Activated effector memory CD4-positive, alpha-beta T cell treated with Interleukin-2 at 50 U/mL for 16 hours (primary cell): ENCODE measurements at places on chromosomes 4 and X.

GRCh38 chr4:124854968-124855367 lies 142.4 kb upstream of the ANKRD50 start:
- DNase-seq: no peak

- DNase-seq: no peak
Measured at GRCh38 chrX:48924270-48924669, 5.4 kb upstream of the PIM2 start.

DNA sequence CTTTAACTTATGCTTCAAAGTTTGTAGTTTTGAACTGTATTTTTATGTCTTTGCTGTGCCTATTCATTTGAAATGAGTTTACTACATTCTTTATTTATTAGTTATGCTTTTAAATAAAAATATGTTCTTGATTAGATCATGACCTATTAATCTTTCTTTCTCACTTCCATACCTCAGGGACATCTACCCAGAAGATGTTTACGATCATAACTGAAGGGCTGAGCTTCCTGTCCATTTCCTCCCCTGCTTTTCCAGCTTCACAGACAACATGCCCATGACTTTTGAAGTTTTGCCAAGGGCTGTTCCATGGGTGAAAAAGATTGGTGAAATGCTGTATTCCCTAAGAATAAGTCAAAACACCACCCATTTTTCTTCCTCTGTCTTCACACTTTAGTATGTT lies 99.7 kb upstream of the DDIT4L start:
- no peak for DNase-seq

DNA sequence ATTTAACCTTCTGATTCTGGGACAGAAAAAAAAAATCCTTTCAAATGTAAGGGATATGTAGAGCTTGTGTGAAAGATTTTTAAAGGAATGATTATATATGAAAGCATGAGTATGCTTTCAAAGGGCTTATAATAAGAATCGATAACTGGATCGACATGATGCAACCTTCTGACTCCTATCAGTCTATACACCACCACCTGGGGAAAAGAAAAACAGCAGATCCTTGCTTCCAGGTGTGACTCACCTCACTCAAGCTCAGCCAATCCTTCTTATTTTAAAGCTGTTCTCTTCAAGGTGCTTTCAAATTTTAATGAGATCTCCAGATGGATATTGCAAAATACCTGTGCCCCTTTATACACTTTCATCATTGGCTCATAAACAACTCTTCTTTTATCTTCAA lies 102.1 kb upstream of the EDNRA start:
- DNase-seq: no peak

- no peak for DNase-seq
Measured at GRCh38 chrX:25427873-25428555, 412.2 kb upstream of the ARX start.

DNA sequence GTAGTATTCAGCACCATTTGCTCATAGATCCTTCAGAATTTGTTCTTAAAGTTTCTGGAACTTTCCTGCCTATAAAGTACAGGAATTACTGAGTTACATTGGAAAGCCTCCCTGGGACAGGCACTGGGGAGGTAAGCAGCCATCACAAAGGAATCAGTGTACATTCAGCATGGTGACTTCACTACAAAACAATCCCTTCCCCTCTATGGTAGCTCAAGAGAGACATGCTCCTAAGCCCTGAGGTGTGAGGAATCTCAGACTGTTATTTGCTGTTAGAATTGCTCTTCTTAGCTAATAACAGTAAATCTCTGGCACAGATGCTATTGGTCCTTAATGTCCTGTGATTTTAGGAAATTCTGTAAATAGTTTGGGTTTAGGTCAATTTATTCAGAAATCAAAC lies 1898.0 kb upstream of the PCDH7 start:
- no peak for DNase-seq

DNA sequence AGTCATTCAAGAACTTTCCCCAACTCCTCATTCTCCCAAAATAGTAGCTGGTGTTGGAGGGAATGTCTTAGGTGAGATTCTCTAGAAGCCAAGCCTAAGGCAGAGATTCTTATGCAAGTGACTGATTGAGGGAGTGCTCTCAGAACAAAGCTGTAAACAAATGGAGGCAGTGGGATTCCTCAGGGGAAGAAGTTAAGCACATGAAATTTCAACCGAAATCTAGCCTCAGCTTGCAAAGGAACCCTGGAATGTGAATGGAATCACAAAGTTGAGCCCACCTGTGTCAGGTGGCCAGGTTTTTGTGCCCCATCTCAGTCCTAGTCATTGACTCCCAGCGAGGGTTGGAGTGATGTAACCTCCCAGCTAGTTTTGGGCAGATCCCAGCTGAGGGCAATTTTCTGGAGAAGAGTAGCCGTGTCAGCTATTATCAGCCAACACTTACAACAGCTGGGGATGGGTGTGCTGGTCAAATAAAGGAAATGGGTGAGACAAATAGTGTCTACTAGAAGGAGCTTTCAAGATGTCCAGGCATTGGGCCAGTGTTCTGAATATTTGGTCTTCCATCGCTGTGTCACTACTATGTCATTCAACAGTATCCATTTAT lies 29.7 kb upstream of the FGF2 start:
- no peak for DNase-seq

DNA sequence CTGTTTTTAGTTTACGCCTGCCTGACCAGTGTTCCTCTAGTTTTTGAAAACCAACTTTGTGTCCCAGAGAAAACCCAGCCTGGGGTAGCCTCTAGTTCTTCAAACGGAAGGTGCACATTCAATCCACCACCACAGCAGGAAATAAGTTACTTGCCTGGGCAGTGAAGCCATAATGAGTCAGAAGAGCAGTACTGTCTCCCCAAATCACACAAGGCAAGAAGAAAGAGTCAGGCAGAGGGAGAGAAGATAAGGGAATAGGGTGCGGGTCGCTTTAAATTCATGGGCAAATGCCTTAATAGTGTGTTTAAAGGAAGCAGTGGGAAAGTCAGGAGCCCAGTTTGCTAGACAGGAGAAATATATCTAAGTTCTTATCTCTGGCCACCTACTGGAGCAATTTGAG lies 333.8 kb upstream of the GRIA3 start:
- no peak for DNase-seq

GRCh38 chrX:67503453-67503852 lies 40.4 kb upstream of the AR start:
- DNase-seq: no peak

- no peak for DNase-seq
Measured at GRCh38 chr4:15162046-15162445, 159.8 kb downstream of the CPEB2 start.

- DNase-seq: no peak
Measured at GRCh38 chr4:147916351-147916750, 184.5 kb downstream of the ARHGAP10 start.

- DNase-seq: no peak
Measured at GRCh38 chr4:108830509-108831244, 67.8 kb upstream of the ETNPPL start.

- DNase-seq: no peak
Measured at GRCh38 chr4:36709991-36710390, 428.6 kb downstream of the DTHD1 start.

- no peak for DNase-seq
Measured at GRCh38 chr4:6657242-6658208, 17.0 kb downstream of the MRFAP1 start.

DNA sequence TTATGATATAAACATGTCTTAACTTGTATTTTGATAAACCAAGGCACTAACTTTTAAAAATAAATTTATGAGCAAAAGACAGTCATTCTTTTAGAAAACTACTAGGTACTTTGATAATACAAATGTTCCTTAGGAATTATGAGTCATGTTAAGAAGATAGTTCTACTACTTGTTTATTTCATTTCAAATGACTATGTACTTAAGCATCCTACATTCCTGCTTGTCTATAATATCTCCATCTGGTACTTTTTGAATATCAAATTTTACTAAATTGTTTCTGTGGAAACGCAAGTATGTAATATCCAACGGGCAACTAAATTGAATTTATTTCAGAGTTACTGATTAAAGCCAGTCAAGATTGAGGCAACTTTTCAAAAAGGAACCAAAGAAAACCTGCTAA lies 61.8 kb downstream of the CAMK2D start:
- no peak for DNase-seq

DNA sequence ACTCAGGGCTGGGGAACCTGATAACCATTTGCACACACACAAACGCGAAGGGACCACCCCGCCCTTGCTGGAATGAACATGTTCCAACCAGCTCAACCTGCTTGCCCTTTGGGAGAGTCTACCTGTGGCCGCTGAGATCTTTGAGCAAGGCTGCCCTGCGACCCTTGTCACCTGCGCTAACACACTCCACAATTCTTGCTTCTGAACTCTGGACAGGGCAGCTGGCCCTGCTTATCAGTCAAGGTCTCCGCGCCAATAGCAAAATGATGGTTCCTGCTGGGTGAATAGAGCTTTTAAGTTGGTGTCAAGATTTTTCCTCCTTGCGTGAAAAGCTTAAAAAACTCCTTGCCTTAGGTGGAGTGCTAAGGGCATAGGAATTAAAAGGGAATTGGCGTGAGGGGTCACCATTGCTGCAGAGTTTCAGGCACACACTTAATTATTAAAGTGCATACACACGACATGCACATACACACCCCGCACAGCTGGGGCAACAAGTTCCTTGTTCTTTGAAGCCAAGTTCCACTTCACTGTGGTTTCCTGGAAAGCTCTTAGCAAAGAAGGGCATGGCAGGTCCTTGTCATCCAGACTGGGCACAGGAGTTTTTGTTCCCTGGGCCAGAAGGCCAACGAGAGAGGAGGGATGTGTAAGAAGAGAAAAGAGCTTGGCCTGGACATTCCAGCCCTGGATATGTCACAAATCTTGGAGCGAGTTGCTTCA lies 207.7 kb downstream of the STIM2 start:
- no peak for DNase-seq

GRCh38 chrX:38214044-38214443 lies 6.6 kb downstream of the SRPX start:
- no peak for DNase-seq

DNA sequence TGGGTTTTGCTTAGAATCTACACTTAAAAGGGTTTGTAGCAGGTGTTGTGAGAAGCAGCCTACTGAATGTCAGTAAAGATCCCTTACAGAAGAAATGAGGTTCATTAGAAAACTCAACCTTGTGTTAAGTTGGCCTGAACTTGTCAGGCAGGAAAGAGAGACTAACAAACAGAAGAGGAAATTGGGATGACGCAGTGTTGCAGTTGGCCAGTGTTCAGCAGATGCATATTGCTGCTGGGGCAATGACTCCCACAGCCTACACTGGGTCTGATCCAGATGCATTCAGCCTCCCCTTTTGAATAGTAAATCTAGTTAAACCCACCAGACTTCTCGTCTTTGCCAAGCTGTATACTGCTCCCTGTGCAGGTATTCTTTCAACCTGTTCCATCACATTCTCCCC lies 409.4 kb downstream of the UBE2NL start:
- no peak for DNase-seq

DNA sequence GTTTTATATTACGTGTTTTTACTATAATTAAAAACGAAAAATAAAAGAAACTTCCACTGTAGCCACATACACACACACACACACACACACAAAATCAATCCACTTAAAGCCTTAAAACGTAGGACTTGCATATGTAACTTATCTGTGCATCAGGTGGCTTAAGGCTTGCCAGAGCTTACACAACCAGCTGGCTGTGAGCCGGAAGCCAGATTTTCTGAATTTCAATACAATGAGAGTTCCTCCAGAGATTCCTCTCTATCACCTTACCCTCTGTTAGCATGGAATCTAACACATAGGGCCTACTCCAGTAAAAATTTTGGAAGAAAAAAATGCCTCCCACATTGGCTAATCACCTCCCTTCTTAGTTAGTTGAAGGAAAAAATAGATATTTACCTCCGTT lies 27.9 kb upstream of the SLITRK4 start:
- DNase-seq: no peak

GRCh38 chr4:16067515-16067914 lies 16.3 kb downstream of the PROM1 start:
- DNase-seq: no peak

GRCh38 chrX:108468486-108468885 lies 28.8 kb downstream of the COL4A5 start:
- DNase-seq: no peak

GRCh38 chrX:47623540-47624027 lies 3.9 kb upstream of the SYN1 start:
- peak; percentile 17 for DNase-seq

DNA sequence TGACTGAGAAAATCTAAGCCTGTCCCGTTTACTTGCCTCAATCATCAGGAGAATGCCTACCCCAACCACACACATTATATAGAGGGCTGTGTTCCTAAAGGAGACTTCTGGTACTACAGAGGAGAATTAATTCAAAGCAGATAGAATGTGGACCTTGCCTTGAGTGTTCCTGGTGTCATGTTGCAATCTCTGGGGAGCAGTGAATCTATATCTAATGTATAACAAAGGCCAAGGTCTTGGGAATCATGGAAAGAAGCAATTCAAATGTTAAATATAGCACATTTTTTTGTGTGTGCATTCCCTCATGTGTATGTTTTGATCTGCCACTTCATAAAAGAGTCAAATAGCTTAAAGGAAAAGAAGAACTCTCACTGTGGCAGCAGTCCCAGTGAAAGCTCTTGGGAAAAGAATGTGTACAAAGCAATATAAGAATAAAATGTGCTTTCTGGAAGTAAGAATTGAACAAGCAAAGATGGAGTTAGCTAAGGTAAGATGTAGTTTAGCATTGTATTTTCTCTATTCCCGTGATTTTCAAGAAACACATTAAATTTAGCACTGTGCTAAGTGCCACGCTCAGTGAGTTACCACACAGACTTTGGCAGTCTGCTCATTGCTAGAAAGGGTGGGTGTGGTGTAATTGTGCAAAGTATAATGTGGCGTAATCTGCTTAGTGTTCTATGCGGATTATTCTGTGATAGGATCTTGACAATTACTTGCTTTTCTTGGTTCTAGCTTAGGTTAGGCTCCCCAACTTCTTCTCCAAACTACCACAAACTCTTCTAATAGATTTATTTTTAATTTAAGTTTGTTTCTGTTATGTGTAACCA lies 13.7 kb downstream of the ADH6 start:
- no peak for DNase-seq

DNA sequence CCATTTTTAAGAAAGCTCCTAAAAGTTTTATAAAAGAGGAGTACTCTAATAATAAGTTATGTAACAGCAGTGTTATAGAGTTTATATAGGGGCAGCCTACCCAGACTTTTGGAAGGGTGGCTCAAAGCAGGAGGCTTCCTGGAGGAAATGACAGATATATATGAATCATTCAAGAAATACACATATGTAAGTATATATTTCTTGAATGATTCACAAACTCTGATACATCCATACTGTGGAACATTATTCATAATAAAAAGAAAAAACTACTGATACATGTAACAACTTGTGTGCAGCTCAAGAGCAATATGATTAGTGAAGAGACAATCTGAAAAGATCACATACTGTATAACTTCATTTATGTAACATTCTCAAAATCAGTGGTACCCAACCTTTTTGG lies 166.2 kb downstream of the WDFY3 start:
- DNase-seq: no peak

- no peak for DNase-seq
Measured at GRCh38 chr4:174248407-174248806, 35.1 kb downstream of the FBXO8 start.

- DNase-seq: no peak
Measured at GRCh38 chr4:79864500-79865200, 208.4 kb downstream of the ANTXR2 start.

- DNase-seq: no peak
Measured at GRCh38 chr4:57966987-57967760, 857.0 kb upstream of the IGFBP7 start.
